ENCODE measurements at places on chromosomes 4 and X. TPM values are rescaled to one million over a fixed set of nuclear protein-coding genes. Genes with fewer than 3 reads are reported as not detected.

The ALB gene
- 0.12 TPM for total RNA-seq

The RASSF6 gene
- total RNA-seq = not detected

The PRAF2 gene
- total RNA-seq = 9.1 TPM

The ZFYVE28 gene
- total RNA-seq = 5.0 TPM

The TMEM185A gene
- 18.9 TPM for total RNA-seq

The HUWE1 gene
- total RNA-seq = 140 TPM

The CLDN2 gene
- not detected for total RNA-seq

The SPANXA2 gene
- not detected for total RNA-seq

The MPP1 gene
- 18.8 TPM for total RNA-seq

The EDNRA gene
- total RNA-seq = 3.5 TPM

All from uterine smooth muscle cell (primary cell).